ENCODE measurements at places on chromosomes 3 and 15. TPM values are rescaled to one million over a fixed set of nuclear protein-coding genes. Genes with fewer than 3 reads are reported as not detected.
A peak's percentile ranks its signal among the peaks of the same experiment; 100 is the strongest.

GRCh38 chr3:197305854-197306253 lies 7.4 kb upstream of the DLG1 start:
- no peak for DNase-seq

- DNase-seq, result no peak
These were observed 1.9 kb downstream of the TF start for GRCh38 chr3:133747907-133748639.

- DNase-seq, result no peak
These were observed 4.4 kb downstream of the SCN5A start for GRCh38 chr3:38645076-38645475.

DNA sequence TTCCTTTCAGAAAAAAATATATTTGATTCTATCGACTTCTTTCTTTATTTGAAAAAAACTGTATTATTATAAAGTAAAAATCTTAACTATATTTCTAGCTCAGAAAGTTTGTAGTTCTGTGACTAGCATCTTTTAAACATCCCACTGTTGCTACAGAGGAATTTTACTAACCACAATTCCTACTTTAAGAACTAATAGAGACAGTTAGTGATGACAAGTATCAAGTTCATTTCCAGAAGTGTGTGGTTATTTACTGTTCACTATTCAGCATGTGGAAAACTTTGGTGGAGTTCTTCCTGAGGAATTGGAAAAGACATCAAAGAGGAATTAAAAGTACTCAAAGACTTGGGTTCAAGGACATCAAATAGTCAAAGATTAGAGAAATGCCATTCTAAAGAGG lies 524.1 kb upstream of the CBLB start:
- no peak for DNase-seq

- no peak for DNase-seq
These were observed 85.2 kb upstream of the KCNAB1 start for GRCh38 chr3:156035158-156035557.

DNA sequence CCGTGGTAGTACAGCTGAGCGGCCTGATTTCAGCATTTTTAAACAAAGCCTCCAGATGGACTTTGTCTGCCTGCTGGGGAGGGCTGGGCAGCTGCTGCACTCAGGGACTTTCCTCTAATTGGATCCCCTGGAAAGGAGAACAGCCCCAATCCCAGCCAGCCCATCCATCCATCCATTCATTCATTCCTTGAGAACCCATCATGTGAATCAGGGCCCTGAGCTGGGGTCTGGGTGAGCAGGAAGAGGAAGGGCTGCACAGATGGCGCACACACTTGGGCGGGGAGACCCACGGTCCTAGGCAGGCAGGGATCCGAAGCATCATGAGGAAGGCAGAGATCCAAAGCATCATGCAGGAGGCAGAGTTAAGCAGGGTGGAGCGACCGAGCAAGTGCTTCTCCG lies 45.7 kb downstream of the TPRA1 start:
- DNase-seq, result no peak

GRCh38 chr3:12273045-12273695 lies 15.7 kb upstream of the PPARG start:
- no peak for DNase-seq

DNA sequence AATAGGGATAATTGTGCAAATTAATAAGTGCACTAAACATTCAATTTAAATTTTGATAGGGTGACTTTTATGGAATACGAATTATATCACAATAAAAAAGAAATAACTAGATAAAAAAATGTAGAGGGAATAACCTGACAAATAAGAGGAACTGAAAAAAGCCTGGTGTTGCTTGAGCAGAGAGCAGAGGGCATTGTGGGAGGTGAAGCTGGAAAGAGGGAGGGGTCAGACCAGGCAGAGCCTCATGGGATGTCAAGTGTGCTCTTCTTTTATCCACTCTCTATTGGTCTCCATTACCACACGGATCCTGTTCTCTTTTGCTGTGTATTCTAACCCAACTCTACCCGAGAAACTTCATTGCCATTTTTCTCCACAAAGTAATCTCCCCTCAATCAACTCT lies 264.0 kb upstream of the CRBN start:
- no peak for DNase-seq

DNA sequence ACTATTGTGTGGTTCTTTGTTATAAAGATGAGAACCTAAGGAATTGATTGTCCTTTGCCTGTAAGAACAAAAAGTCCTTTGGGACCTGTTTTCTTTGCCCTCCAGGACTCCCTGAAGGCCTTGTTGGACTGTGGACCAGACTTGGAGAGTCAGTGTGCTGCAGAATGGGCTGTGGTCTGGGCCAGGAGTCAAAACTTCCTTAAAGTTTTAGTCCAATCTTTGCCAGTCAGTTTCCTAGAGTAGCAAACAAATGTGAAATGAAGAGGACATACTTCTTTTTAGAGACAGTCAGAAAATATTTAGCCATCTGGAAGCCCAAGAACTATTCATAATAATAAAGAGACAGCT lies 45.4 kb downstream of the PDE8A start:
- no peak for DNase-seq

- peak; percentile 41 for DNase-seq
These were observed 91.1 kb upstream of the SLC24A5 start for GRCh38 chr15:48029642-48030041.

GRCh38 chr3:124429129-124429815 lies 301.0 kb upstream of the UMPS start:
- no peak for DNase-seq

DNA sequence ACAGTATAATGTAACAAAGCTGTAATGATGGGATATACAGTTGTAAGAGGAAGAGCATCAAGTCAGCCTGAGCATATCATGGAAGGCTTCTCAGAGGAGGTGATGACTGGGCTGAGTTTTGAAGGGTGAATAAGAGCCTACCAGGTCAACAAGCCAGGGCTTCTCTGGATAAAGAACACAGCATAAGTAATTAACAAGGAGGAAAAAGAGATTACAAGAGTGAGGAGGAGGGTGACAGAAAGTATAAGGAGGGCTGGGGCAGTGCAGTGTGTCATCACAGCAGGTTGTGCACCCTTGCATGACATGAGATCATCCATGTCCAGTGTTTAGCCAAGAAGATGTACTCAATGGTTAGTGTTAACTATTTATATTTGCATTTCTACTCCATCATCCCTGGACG lies 16.9 kb upstream of the SPATA12 start:
- DNase-seq, result no peak

DNA sequence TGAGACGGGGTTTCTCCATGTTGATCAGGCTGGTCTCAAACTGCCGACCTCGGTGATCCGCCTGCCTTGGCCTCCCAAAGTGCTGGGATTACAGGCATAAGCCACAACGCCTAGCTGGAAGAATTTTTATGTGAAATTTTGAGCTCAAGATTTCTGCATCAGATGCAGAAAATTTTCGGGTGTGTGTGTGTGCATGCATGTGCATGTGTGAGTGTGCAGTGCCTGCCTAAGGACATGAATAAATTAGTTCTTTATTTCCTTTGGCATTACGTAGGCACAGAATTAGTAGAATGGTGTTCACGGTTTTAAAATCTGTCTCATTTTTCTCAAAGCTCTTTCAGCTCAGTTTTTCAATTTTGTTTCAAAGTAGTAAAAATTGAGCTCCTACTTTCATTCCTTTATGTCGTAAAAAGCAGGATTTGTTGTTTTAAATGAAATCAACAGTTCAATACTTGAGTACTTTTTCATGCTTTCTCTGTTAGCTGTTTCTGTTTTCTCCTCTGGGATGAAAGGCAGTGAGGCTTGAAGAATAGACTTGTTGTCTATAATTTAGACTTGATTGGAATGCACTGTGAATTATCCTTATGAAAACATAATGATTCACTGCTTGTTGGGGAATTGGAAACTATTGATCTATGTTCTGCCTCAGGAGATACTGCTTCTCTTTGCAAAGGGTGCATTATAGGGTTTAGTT lies 23.3 kb upstream of the RAB11A start:
- no peak for DNase-seq

- DNase-seq, result no peak
These were observed 81.9 kb upstream of the CDV3 start for GRCh38 chr3:133491481-133492059.

- no peak for DNase-seq
These were observed 21.6 kb downstream of the SLC6A6 start for GRCh38 chr3:14423963-14424362.

DNA sequence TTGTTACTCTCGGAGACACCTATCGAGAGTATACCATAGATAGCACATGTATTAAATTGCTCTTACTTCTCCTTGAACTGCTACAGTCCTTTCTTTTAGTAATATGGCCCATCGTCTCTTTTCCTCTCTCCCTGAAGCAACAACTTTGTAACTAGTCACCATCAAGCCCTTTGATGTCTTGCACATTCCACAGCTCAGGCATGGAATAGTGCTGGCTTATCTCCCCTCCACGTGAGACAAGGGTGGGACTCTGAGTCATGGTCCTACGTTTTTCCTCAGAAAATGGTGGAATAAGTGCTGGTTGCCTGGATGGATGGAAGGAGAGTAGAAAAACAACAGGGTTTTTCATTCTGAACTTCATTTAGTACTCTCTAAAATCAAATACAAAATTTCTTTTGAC lies 163.3 kb upstream of the MBNL1 start:
- no peak for DNase-seq

- DNase-seq, result peak; percentile 21
These were observed 194.1 kb downstream of the MEX3B start for GRCh38 chr15:81851757-81852156.

- peak; percentile 21 for DNase-seq
These were observed 630 bp downstream of the SNRK start for GRCh38 chr3:43286841-43287499.

GRCh38 chr15:24858737-24859601 lies 95.8 kb upstream of the SNRPN start:
- no peak for DNase-seq

- no peak for DNase-seq
These were observed 23.9 kb upstream of the HEG1 start for GRCh38 chr3:125079675-125080045.

DNA sequence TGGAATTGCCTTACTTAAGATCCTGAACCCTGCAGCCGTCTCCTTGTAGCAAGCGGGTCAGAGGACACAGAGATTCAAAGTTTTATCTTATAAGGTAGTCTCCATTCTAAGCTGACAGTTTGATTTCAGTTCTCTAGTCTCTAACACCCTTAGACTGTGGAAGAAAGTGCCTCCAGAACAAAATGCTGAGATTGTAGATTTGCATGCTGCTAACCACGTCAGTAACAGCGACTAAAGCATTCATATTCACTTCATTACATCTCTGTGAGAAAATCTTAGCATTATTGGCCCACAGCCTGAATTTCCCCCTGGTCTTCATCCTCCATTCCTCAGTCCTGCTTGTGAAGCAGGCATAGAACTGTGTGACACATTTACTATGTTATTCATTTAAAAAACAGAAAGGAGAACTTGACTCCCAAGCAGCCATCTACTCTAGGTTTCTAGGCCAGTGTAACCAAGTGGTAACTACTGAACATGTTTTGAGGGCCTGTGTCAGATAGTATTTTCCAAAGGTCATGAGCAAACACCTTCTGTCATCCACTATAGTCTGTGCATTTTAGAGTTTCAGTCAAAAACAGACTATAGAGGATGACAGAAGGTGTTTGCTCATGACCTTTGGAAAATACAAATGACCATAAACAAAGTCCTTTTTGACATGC lies 27.4 kb downstream of the ARIH2 start:
- no peak for DNase-seq

- DNase-seq, result peak; percentile 83
These were observed 56.0 kb downstream of the ZMAT3 start for GRCh38 chr3:179015551-179016020.

DNA sequence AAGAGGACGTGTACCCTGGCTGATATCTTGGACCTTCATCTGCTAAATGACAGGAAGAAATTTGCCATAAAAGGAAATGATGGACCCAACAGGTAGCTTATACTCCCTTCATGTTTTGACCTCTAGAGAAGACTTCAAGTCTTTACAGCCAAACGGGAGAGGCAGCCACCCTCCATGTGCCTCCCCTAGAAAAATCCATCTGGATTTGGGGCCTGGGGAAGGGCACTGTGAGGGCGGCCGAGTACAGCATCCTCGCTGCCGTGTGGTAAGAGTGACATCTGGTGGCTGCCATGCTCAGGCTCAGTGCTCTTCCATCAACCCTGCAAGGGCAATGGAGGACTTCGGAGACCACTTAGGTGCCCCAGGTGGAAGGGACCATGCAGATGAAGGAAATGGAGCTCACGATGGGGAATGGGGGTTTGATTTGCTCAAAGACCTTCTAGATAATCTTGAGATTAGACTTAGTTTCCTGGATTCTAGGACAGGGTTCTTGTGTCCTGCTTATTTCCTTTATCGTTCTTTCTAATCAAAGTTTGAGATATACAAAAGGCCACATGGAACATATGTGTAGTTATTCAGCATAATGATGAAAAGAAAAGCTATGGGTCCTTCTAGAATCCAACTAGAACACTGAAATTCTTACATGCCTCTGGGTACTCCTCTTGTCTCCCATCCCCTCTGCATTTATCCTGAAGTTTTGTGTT lies 44.4 kb downstream of the AQP9 start:
- DNase-seq, result peak; percentile 49

GCSAM gene
- polyA plus RNA-seq, result 4.2 TPM

DUSP7 gene
- 16.8 TPM for polyA plus RNA-seq

SH2D7 gene
- polyA plus RNA-seq, result 0.15 TPM

PAQR9 gene
- polyA plus RNA-seq, result not detected

ROBO2 gene
- polyA plus RNA-seq, result 4.2 TPM

DZIP1L gene
- 6.6 TPM for polyA plus RNA-seq

ATP10A gene
- polyA plus RNA-seq, result 4.5 TPM

GOLGA8Q gene
- polyA plus RNA-seq, result not detected

C3orf22 gene
- not detected for polyA plus RNA-seq

BMF gene
- not detected for polyA plus RNA-seq

RBMS3 gene
- polyA plus RNA-seq, result 36.7 TPM

IL16 gene
- 10.5 TPM for polyA plus RNA-seq

CCDC80 gene
- not detected for polyA plus RNA-seq

SLC2A2 gene
- not detected for polyA plus RNA-seq

UBA3 gene
- 68.1 TPM for polyA plus RNA-seq
